ENCODE measurements at places on chromosomes 2 and 18.

GRCh38 chr2:1654696-1655374 is 89.5 kb downstream of the PXDN start:
- DNase-seq: no peak

DNA sequence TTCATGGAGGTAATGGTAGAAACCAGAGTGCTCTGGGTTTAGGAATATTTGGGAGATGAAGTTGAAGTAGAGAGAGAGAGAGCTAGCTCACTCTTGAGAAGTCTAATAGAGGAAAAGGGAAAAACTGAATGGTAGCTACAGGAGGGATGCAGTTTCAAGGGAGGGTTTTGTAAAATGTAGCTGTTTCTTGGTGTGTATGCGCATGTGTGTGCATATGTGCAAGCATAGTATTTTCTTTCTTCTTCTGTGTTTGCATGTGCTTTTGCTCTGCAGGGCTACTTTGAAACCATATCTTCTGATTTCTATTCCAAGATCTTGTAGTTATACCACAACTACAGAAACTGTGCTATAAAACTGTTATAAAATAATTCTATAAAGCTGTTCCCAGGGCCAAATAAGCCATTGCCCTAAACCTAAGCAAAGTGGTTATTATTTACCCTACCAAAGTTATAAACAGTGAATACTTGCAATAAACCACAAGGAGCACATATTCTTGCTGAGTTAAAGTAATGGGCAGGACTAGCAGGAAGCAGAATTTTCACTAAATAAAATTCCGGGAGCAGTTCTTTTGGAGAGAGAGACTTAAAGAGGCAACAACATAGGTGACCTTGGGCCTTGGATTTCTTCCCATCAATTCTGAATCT is 145.3 kb upstream of the ZNF521 start:
- DNase-seq: no peak

DNA sequence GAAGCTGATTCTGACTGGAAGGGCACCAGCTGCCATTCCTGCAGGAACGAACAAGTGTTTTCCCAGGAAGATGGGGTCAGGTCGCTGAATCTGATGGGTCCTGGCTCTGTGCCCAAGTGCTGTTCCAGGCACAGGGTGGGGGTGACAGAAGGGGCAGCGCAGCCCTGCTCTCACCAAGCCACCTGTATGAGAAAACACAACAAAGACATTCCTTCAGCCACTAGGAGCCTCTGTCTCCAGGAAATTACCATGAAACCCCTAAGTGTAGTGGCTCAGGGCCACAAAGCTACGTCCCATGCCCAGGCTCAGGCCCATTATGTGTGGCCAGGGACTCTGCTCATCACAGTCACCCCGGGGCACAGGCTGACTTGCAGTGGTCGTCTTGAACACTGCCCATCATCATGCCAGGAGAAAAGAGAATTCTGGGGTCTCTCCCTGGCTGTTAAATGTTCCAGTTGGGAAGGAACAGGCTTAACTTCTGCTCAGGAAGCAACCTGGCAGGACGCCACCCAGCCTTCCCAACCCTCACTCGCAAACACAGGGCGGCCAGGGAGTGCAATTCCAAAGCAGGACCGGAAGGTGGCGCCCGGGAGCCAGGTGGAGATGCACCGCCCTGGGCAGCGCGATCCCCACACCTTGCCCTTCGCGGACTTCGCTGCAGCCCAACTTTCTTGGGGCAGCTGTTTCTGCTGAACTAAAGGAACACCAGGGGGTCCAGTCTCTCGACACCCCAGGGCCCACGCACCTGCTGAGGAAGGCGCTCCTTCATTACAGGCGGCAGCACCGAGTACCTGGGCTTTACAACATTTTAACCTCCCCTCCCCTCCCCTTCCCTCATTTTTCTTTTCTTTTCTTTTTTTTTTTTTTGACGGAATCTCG is 11.0 kb upstream of the SFTPB start:
- no peak for DNase-seq

DNA sequence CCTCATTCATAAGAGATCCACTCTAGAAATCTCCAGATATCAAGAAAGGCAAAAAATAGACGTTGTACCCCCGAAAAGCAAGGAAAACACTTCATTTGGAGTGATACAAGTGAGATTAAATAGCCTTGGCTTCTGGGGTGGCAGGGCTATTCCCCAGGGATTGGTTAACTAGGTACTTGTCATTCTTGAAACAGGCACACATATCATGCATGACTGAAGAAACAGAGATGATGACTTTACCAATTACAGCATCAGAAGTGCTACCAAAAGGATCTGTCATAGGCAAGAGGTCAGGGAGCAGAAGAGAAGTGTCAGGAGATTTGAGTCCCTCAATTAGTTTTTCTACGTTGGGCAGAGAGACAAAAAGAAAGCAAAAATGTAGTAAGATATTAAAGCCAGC is 45.2 kb upstream of the NFU1 start:
- DNase-seq: no peak

DNA sequence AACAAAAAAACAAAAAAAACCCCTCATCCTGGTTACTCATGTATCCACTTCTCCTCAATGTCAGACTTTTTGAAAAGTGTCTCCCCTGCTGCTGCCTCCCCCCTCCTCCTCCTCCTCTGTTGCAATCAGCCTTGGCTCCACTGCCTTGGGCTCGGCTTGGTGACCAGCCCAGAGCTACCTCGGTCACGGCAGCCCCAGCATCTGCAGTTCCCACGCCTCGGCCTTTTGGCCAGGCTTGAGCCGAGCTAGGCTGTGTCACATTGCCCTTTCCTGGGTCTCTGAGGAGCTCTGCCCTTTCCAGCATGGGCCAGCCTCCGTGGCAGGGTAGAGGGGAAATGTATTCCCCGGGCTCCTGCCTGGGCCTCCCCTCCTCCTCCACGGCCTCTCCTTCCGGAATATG is 22.7 kb upstream of the INHBB start:
- peak; percentile 51 for DNase-seq

DNA sequence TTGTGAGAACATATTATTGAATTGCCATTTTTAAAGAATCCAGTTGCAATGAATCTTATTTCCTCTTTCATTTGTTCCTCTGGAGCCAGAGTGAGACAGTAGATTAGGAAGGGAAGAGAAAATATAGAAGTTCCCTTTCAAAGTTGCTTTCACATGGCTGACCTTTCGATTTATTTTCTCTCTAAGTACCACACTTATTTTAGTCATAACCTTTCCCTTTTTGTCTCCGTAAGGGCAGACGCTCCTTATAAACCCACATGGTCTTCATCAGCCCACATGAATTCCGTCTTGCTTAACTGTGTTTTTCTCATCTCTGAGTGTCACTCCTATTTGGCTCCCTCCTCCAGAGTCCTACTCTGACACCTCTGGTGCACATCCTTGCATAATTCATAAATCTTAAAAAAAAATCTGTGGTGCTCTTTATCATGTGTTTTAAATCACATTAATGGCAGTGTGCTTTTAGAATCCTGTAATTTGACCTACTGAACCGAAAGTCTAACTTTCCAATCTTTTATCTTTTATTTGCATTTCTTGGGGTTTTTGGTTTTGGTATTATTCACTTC is 38.5 kb upstream of the ZNF396 start:
- no peak for DNase-seq

DNA sequence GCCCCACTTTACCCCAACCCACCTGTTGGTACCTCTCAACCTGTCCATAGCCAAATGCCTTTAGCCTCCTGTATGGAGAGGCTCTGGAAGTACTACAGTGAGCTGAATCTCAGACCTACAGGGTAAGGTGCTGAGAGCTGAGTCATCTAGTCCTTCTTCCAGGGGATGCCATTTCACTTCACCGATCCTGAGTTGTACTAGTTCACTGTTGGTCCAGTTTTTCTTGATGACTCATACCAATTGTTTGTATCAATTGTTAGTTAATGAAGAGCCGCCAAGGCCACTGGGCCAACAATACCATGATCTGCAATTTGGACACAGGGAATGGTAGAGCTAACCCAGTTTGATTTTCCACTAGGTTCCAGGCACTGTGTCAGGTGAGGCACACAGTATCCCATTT is 257.0 kb downstream of the CLIP4 start:
- no peak for DNase-seq

- DNase-seq: no peak
These were observed 528.4 kb upstream of the SYT4 start for GRCh38 chr18:43805646-43806194.

- DNase-seq: no peak
These were observed 435 bp downstream of the MYO7B start for GRCh38 chr2:127535918-127536317.

GRCh38 chr2:43899589-43899988 is 60.8 kb downstream of the ABCG8 start:
- DNase-seq: no peak

- DNase-seq: no peak
These were observed 1246.6 kb upstream of the LRRTM1 start for GRCh38 chr2:81551040-81551634.

GRCh38 chr2:206241736-206242135 is 32.7 kb upstream of the ZDBF2 start:
- no peak for DNase-seq

DNA sequence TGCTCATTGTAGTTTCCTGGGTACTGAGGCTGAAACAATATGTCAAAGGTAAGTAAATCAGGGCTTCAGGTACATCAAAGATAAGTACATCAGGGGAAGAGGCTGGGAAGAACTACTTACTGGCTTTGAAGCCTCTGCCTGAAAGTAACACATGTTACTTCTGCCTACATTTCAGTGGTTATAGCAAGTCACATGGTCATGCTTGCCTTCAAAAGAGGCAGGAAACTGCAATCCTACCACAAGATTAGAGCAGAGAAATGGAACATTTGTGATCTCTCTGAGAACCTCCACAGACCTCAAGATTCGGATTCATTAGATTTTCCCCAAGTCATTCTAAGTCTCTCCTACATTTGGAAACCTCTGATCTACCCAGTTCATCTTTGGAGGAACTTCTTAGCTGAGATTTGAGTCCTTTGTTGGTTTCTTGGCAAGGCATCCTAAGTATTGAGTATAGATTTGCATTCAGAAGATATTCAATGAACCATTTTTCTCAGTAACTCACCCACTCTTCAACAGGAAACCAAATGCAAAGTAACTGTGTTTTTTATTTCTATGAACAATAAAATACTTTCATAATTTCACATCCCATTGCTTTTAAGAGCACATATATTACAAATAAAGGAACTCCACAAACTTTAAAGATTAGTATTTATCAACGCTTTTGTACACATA is 48.5 kb upstream of the CCDC195 start:
- no peak for DNase-seq

- no peak for DNase-seq
These were observed 56.2 kb downstream of the ANKMY1 start for GRCh38 chr2:240501531-240501991.

- DNase-seq: no peak
These were observed 83.8 kb upstream of the FAM237A start for GRCh38 chr2:206558492-206558891.

GRCh38 chr2:10501451-10501961 is 53.4 kb upstream of the ODC1 start:
- no peak for DNase-seq

DNA sequence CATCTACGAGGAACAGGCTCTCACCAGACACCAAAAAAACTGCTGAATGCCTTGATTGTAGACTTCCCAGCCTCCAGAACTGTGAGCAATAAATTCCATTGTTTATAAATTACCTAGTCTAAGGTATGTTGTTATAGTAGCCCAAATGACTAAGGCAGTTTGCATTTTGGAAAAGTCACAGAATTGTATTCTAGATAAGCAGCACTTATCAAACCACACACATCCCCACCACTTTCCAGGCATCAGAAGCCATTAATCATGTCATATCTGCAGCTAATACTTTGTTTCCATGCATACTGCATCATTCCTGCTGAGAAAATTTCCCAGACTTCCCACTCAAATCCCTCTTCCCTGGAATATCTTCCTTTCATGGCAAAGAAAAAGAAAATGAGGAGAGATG is 187.2 kb downstream of the INO80D start:
- no peak for DNase-seq

DNA sequence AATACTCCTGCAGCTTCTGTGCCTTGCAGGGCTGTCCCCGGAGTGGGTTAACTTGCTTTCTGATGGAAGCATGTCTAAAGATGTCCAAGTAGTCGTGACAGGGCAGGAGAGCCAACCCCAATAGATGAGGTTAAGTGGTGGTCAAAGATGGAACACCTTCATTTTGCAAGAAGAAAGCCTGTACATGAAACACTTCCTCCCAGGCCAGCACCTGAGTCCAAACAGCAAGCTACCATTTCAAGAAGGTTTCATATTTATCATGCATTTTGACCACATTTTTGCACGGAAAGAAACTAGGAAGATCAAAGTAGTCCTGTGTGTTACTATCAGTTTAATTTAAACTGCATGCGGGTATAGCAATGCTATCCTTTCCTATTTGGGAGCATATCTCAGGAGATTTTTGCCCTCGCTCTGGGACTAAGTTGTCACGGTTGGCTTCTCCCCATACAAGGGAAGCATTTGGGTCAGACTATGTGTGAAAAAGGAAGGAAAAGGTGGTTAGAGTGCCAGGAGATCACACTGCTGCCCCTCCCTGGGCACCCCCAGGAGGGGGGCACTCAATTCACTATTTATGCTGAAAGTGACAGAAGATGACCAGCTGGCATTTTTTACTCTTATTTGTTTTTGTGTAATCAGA is 187.6 kb downstream of the ZNF521 start:
- no peak for DNase-seq

DNA sequence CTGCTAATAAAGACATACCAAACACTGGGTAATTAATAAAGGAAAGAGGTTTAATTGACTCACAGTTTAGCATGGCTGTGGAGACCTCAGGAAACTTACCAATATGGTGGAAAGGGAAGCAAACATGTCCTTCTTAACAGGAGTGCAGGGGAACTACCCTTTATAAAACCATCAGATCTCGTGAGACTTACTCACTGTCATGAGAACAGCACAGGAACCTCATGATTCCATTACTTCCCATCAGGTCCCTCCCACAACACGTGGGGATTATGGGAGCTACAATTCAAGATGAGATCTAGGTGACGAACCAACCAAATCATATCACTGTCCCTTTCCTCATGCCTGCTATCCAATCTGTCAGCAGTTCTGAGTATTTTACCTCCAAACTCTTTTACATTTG is 586.7 kb downstream of the TDRD15 start:
- no peak for DNase-seq

DNA sequence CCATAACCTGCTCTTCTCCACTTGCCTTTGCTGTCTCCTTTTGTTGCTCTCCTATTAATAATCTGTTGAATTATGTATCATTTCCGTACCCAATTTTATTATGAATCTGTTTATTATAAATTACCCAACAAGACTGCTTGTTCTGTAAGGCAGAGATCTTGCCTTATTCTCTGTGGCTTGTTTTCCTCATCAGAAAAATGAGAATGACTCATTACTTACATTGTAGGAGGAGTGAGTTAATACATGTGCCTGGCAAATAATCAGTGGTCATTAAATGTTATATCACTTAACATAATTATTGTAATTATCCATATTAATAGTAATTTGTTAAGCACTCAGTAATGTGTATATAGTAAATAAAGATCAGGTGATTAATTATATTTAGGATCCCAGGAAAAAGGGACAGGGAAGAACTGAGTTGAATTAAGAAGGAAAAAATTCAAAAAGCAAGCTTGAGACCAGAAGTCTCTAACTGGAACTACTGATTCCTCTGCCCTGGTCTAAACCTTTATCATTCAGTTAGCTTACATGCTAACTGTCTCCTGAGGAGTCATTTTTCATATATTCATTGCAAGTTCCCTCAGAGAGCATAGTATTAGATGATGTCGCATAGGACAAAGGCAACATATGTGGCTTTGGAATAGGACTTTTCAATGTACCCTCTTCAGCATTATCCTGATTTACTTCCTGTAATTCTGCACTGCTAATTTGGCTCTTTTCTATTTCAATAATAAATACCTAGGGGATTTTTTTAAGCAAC is 335.7 kb downstream of the GALNT13 start:
- no peak for DNase-seq

All from GM04503 (cell line).